ENCODE measurements at places on chromosomes 7 and 10.

GRCh38 chr10:129108378-129108777 is 358.7 kb upstream of the MGMT start:
- no peak for DNase-seq

GRCh38 chr10:125161707-125162119 is 1.4 kb upstream of the CTBP2 start:
- no peak for DNase-seq

- no peak for DNase-seq
Observed at GRCh38 chr7:130380861-130381455, 664 bp downstream of the CPA1 start.

GRCh38 chr7:95491201-95491600 is 5.5 kb downstream of the ASB4 start:
- DNase-seq: no peak

DNA sequence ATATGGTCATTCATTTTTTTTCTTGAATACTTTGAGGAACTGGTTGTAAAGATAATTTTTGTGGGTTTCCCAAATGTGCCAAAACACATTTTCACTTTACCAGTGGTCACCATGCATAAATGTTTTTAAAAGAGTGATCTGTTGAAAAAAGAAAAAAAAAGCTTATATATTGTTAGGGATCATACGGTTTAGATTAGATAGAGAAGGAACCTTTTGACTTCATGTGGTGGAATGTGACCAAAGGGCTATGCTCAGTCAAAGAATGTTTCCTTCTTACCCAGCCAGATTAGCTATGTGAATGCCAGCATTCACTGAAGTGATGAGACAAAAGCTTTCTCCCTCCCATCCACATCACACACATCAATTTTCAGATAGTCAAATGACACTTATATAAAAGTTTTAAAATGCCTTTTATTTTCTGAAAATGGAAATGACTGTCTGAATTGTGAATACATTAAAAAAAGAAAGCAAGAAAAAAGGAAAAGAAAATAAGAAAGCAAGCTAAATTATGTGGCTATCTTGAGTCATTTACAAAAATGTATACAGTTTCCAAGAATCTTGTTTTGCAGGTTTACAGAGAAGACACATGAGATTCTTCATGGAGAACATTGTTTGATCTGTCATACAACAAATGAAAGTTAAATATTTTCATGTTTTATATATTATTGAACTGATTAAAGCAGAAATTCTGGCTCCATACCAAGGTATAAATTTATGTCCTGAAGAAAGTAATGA is 8.6 kb upstream of the CPED1 start:
- DNase-seq: no peak

DNA sequence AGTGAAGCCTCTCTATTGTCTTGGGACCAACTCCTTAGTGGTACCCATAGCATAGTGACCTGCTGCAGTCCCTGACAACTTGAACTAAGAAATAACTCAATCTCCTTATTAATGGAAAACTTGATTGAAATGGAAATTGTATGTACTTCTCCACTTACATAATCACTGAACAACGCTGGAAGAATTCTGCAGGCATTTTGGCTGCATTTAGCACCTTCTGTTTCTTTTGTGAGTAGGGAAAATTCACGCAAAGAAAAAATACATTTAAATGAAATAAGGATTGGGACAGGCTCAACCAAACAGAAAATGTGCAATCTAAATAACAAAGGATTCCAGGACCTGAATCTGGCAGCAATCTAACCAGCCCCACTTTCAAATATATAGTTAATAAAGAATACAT is 126.9 kb upstream of the GHITM start:
- no peak for DNase-seq

DNA sequence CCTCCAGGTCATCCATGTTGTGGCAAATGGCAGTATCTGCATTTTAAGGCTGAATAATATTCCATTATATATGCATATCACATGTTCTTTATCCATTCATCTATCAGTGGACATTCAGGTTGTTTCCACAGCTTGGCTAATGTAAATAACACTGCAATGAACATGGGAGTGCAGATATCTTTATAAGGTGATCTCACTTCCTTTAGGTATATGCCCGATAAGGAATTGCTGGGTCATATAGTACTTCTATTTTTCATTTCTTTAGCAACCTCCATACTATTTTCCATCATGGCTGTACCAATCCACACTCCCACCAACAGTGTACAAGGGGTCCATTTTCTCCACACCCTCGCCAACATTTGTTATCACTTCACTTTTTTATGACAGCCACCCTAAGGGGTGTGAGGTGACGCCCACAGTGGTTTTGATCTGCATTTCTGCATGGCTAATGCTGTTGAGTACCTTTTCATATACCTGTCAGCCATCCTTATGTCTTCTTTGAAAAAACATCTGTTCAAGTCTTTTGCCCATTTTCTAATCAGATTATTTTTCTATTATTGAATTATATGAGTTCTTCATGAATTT is 18.9 kb downstream of the ABI1 start:
- DNase-seq: no peak

GRCh38 chr10:127452568-127452967 is 96.5 kb upstream of the NPS start:
- DNase-seq: no peak

- DNase-seq: no peak
Observed at GRCh38 chr7:69640216-69640615, 41.9 kb downstream of the AUTS2 start.

DNA sequence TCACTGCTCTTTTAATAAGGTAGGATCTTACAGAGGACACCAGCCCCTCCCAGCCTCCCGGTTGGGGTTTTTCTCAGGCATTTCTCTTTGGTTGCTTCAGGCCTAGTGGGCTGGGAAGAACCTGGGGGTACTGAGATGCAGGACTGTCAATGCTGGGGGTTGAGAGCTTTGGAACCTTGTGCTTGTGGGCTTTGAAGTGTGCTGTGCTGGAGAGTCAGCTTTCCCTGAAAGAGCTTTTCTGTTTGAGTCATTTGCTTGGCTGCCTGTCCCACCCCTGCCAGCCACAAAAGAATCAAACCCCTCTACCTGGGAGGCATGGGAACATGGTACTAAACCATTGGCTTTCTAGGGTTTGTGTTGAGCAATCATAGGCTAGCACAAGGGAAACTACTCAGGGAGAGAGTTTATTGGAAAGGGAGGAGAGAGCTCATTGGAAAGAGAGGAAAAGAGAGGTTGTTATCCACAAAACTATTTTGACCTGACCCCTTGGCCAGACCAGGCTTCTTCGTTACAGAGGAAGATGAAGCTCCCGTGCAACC is 1.4 kb downstream of the SCD start:
- DNase-seq: no peak

DNA sequence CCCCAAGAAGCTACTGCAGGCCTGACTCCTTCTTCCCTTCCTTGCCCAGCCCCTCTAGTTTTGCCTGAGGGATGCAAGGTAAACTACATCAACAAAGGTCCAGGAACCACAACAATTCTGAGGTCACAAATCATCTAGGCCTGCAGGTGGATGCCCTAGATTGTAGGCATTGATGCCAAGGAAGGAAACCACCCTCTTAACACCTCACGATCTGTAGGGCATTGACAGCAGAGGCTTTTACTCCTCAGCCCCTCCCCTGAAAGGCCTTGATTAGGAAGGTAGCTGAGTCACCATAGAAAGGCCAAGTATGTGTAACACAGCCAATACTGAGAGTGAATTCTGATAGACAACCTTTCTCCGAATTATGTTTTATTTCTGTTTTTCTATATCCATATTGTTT is 46.7 kb upstream of the FAM3C start:
- no peak for DNase-seq

- DNase-seq: no peak
Observed at GRCh38 chr10:8133146-8133545, 78.7 kb downstream of the GATA3 start.

DNA sequence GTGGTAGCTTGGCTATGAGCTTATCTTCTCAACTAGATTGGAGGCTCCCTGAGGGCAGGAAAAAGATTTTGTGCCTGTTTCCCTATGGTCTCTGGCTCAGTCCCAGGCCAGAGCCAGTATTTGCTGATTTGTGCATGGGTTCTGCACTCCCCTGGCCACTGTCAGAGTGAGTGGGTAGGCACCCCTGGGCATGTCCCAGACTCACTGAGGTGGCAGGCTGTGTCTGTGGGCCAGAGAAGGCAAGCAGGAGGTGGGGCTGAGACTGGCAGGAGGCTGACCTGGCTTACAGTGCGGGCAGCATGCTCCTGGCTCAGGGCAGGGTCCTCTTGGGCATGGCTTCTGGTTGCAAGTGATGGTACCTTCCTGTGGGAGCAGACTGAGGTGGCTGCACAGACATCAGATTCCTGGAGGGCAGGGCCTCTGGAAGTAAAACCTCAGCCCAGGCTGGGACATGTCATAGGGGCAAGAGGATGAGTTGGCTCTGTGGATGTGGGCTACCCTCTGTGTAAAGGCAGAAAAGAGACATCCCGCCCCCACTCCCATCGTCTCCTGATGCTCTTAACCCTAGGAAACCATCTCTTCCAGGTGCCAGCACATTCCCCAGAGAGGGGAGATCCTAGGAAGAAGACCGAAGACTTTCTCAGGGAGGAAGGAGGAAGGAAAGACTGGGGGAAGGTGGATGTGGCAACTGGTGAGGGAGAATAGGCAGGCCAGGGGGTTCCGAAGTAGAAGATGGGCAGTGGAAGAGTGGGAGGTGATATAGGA is 4.3 kb downstream of the KCP start:
- DNase-seq: no peak

DNA sequence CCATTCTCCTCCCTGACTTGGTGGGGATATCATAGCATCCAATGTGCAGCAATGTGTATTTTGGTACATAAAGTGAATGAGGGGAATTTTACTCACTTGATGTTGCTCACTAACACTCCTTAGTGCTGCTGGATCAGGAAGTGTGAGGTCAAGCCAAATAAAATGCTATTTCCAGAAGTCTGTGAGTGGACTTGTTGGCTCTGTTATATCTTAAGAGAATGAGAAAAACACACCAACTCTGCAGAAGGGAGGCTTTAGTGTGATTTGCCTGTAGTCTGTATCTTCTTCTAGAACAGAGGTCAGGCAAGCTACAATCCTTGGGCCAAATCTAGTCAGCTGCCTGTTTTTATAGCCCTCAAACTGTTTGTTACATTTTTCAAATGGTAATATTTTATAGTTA is 154.3 kb downstream of the POLR1F start:
- no peak for DNase-seq

DNA sequence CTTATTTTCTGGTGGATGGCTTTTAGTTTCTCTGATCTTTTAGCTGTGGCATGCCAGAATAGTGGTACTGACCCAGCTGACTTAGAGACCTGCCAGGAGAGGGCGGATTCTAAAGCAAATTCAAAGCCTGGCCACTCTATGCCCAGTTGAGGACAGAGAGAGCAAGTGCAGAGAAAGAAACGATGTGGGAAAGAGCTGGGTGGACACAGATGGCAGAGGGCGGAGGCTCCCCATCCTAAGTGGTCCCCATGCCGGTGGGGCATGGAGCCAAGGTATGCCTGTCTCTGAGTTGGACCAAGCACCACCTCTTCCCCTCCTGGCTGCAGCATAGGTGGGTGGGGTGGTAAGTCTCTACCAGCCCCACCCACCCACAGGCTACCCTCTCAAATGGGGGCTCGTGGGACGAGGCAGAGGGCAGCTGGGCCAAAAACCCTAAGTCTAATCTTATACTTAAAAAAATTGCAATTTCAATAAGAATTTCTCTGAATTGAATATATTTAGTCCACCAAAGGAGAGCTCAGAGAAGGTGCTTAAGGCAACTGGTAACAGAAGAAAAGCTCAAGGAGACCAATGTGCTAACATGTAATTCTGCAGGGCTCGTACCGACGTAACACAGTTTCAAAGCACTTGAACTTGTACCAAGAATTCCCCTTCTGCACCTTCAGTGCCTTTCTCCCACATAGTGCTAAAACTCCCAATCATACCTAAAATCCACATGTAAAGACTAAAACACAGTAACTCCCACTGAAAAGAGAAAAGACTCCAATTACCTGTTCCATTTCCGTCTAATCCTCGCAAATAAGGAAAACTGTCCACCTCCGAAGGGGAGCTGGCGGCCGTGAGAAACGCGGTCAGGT is 85.7 kb upstream of the NMT2 start:
- no peak for DNase-seq

GRCh38 chr7:135428879-135429278 is 81.0 kb downstream of the CNOT4 start:
- DNase-seq: no peak

DNA sequence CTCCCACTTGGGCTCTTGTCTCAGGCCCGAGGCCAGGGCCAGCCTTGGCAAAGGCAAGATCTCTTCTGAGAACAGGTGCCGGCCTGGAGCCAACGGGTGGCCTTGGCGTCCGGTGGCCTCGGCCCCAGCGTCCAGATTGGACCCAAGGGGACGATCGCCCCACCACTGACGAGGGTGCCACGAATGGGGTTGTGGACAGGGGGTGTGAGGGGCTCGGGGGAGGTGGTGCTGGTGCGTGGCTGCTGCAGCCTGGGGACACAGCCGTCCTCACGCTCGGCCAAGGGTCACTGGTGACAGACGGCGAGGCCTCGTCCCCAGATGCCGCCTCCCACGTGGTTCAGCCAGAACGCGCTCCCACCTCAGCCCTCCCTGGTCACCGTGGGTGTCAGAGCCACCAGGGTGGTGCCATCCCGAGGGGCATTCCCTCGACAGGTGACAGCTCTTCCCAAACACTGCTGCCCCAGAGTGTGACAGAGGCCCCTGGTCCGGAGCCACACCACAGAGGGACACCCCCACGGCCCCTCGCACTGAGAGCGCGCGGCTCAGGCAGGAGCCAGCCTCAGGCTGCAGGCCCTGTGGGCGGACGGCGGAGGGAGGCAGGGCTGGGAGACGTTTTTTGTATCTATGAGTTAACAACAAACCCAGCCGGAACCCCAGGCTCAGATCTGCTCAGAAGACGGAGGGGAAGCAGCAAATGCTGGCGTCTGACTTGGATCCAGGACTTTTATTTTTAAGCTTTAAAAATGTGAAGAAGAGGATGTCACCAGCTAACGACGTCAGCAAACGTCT is 18.5 kb upstream of the CFAP46 start:
- no peak for DNase-seq

DNA sequence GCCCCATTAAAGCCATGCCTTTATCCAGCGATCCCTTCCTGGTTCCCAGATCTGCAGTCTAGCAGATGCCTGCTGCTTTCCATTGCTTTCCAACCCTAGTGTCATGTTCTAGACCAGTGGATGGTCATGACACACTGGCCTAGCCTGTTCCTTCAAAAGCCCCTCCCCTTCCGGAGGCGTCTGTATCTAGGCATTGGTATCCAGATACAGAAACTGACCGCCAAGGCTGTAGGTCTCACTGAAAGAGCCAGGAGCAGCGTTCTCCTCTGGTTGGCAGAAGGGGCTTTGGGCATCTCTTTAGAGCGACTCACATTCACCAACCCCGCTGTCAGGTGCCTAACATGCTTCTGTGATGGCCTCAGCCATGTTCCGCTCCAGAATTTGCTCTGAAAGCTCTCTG is 22.6 kb downstream of the JCAD start:
- no peak for DNase-seq

- DNase-seq: no peak
Observed at GRCh38 chr7:151038951-151039849, 9.1 kb upstream of the ASIC3 start.

DNA sequence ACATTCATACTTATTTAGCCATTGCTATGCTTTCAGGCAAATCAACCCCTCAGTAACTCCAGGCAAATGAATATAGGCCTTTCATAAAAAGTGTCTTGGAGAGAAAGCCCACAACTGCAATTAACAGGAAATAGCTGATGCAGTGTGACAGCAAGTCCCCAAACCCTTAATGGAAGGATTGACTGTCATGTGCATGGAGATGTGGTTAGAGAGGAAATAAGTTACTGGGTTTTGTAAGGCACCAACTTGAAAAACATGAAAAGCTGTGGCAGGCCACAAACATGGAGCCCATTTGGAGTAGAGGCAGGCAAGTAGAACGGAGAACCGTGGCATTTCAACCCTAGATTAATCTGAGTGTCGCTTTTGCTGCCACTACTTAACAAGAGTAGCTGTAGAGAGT is 549.4 kb upstream of the C7orf33 start:
- DNase-seq: no peak

GRCh38 chr10:9285690-9286089 is 1231.2 kb downstream of the GATA3 start:
- no peak for DNase-seq

Data from LNCaP clone FGC (cell line).